Stomach (tissue), 19 donors: ENCODE measurements at places on chromosomes 11 and 22. TPM values are rescaled to one million over a fixed set of nuclear protein-coding genes. Genes with fewer than 3 reads are reported as not detected.

DNA sequence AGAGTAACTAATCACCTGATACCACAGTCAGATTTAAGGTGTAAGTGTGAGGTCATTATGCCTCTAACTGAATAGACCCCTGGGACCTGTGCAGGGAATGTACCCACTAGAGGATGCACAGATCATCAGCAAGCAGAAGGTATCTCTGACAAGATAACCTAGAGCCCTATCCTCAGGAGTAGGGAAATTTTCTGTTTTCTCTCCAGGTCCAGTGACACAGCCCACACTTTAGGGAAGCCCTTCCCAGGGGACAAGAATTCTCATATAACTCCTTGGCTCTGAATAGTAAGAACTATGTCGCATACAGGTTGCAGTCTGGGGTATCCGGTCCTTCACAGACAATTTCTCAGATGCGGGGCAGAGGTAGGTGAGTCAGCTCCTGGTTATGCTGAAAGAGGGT is at the start of gene OR52E5:
Gene OR52E5, plus strand, starts transcription at position 301 of the 400 bp plus-strand sequence. CDS start 7,569 bp downstream, outside the sequence.
- H3K27ac ChIP-seq, result no peak within 1 kb of the TSS
- H3K4me3 ChIP-seq, result no peak within 1 kb of the TSS
- no peaks in the 10 kb centered on the region for H3K36me3 ChIP-seq
- H3K4me1 ChIP-seq, result no peaks in the 10 kb centered on the region

GRCh38 chr11:17541330-17541885 is 2.8 kb downstream of the USH1C start:
- peaks cover 4% of the 10 kb centered on the region for H3K4me1 ChIP-seq
- H3K4me3 ChIP-seq, result no peak overlapping the region
- no peak overlapping the region for H3K27ac ChIP-seq
- peaks cover 31% of the 10 kb centered on the region for H3K27me3 ChIP-seq
- no peak for DNase-seq

The POU2AF2 gene
- total RNA-seq, result not detected

The KIRREL3 gene
- 1.7 TPM for total RNA-seq

The OR8D4 gene
- total RNA-seq, result not detected

DNA sequence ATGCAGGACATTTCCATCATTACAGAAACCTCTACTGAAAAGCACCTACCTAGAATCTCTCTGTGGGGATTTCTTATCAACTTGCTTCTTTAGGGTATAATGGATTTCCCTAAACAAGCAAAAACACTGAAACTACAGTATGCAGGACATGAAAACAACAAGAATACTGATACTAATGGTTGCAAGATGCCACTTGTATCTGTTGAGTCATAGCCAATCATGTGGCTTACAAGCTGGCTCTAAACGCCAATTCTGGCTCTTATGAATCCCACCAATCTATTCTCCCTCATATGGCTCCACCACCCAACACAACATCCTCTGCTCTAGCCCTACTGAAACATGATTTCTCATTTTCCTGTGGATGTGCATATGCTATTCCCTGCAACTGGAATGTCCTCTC is 22.6 kb downstream of the TENM4 start:
- no peaks in the 10 kb centered on the region for H3K36me3 ChIP-seq
- DNase-seq, result no peak
- H3K27me3 ChIP-seq, result no peaks in the 10 kb centered on the region

- no peaks in the 10 kb centered on the region for H3K27me3 ChIP-seq
- no peak overlapping the region for H3K4me3 ChIP-seq
- H3K27ac ChIP-seq, result peak overlapping the region; percentile 16
- peaks cover 4% of the 10 kb centered on the region for H3K4me1 ChIP-seq
- no peak for DNase-seq
- H3K36me3 ChIP-seq, result peaks cover 56% of the 10 kb centered on the region
Observed at GRCh38 chr11:72758690-72759389, 6.6 kb upstream of the ARAP1 start.

The CD81 gene
- 256 TPM for total RNA-seq

DNA sequence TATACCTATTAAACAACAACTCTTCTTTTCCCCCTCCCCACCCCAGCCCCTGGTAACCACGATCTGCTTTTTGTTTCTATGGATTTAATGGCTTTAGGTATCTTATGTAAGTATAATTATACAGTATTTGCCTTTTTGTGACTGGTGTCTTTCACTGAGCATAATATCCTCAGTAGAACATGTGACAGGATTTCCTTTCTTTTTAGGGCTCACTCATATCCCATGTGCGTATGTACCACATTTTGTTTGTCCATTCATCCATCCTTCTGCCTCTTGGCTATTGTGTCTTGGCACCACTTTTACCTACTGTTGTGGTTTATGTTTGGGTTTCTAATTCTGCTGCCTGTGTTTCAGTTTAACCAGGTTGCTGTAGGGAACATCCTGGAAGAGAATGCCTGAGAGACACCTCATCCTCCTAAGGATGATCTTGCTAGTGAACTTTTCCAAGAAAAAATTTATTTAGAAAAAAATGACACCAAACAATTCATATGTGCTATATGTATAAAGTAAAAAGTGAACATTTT is 77.6 kb upstream of the SESN3 start:
- DNase-seq, result no peak
- H3K36me3 ChIP-seq, result no peaks in the 10 kb centered on the region
- H3K27ac ChIP-seq, result no peak overlapping the region
- no peak overlapping the region for H3K4me3 ChIP-seq
- no peaks in the 10 kb centered on the region for H3K27me3 ChIP-seq

DNA sequence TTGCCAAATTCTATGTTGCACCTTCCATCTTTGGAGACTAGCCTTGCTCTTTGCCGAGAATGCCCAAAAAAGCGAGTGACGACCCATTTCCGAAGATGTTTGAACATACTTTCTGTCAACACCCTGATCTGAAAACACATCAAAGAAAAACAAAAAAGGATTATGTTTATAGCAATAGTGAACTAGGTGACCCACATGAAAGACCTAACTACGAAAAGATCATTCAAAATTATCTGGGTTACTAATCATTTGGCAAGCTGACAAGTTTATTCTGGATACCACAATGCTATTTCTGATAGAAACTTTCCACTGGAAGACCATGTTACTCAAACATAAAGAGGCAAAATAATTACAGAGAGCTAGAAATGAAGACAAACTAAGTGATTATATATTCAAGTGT is 27.0 kb downstream of the KCNJ1 start:
- H3K4me1 ChIP-seq, result peaks cover 10% of the 10 kb centered on the region
- H3K36me3 ChIP-seq, result no peaks in the 10 kb centered on the region
- DNase-seq, result no peak
- H3K4me3 ChIP-seq, result no peak overlapping the region

The VPREB1 gene
- not detected for total RNA-seq

The CDC42EP1 gene
- 195 TPM for total RNA-seq
